ENCODE measurements at places on chromosomes 2 and 18.
A peak's percentile ranks its signal among the peaks of the same experiment; 100 is the strongest.

DNA sequence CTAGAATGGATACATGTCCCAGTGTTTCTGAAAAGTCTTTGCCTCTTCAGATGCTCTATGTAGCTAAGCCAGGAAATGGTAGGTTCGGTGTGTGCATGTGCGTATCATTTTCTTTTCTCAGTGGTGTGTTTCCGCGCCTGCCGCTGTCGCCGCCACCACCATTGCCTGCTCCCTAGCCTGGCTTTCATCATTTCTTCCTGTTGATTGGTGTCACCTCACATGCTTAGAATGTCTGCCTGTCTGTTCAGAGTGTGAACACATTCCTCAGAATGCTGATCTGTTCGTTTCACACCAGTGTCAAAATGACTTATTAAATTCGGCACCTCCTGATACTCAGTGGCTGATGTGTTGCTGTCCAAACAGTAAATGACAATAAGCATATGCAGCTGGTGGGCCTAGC lies 255.2 kb upstream of the SPRED2 start:
- no peak for DNase-seq

DNA sequence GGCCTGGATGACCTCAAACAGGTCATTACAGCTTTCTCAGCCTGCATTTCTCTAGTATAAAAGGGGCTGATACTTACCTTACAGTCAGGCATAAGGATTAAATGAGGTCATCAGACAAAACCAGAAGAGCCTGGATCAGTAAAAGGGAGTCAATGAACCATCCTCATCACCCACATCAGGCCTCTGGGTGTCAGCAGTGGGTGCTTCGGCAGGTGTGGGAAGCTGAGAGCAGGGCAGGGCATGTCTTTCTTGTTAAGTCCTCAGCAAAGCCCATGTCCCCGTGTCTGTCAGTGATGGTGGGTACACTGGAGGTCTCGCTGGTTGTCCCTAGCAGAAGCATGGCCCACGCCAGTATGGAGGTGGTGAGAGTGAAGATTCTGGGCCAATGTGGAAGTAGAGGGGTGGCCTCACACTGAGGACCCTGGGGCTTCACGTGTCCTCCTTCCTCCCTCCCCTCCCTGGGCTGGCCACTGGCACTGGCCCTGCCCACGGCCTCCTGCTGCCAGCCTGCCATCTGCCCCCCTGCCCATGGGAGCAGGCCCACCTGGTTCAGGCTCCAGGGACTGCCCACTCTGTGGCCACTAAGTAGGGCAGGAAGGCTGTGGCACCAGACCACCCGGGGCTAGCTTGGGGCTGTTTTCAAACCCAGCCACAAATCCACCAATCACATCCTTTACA lies 4.4 kb downstream of the ADRA2B start:
- no peak for DNase-seq

DNA sequence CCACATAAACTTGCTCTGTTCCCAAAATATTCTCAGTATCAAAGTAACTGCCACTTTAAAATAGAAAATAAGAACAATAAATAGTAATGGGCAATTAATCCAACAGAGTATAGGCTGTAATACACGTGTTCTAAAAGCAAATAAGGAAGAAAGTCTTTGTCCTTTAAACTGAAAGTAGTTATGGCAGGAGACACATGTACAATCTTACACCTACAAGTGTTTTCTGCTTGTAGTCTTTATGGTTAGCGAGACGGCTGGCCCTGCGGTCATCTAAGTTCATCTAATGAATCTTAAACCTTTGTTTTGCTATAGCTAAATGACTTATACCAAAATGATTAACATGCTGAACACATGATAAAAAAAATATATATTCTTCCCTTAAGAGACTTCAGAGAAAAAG lies 32.4 kb downstream of the CYB5A start:
- DNase-seq: no peak

- no peak for DNase-seq
Observed at GRCh38 chr2:21381421-21381820, 257.7 kb downstream of the TDRD15 start.

DNA sequence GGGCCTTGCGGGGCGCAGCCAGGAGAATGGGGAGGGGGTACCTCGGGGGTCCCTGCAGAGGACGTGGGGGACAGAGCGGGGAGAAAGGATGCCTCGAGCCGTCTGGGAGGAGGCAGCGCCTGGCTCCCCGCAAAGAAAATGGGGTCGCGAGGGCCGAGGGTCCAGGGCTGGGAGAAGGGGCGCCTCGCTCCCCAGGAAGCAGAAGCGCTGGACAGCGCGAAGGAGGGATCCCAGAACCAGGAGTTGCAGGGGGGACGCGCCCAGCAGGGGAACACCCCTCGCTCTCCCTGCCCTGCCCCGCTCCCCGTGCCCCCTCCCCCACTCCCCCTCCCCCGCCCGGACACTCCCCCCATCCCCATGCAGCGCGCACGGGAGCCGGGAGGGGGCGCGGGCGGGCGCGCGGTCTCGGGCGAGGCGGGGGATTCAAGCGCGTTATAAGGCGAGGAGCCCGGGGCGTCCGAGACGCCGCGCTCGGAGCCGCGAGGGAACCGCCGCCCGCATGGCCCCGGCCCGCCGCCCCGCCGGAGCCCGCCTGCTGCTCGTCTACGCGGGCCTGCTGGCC lies at the start of gene ERFE:
Gene ERFE, plus strand, starts transcription at position 462 of the 562 bp plus-strand sequence. Its CDS starts 38 bp downstream, at position 500.
- DNase-seq: peak; percentile 59

GRCh38 chr2:223764796-223765195 lies 72.6 kb downstream of the AP1S3 start:
- no peak for DNase-seq

DNA sequence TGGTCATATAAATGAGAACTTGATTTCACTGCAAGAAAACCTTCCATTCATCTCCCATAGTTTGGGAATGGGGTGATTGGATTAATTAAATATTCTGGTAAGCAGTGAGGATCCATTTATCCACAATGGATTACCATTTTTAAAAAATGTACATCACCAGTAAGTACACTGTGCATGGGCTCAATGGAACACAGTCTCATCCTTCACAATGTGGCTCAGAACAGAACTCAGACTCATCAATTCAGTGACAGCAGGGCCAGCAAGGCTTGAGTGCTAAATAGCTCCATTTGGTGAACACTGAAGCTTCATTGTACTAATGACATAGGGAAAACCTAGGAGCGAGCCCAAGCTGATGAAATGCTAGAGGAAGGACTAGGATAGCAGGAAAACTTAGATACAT lies 223.8 kb downstream of the CMPK2 start:
- DNase-seq: no peak

- no peak for DNase-seq
Observed at GRCh38 chr18:36155851-36156757, 26.4 kb downstream of the ELP2 start.

GRCh38 chr2:71535526-71535925 lies 82.2 kb downstream of the DYSF start:
- no peak for DNase-seq

DNA sequence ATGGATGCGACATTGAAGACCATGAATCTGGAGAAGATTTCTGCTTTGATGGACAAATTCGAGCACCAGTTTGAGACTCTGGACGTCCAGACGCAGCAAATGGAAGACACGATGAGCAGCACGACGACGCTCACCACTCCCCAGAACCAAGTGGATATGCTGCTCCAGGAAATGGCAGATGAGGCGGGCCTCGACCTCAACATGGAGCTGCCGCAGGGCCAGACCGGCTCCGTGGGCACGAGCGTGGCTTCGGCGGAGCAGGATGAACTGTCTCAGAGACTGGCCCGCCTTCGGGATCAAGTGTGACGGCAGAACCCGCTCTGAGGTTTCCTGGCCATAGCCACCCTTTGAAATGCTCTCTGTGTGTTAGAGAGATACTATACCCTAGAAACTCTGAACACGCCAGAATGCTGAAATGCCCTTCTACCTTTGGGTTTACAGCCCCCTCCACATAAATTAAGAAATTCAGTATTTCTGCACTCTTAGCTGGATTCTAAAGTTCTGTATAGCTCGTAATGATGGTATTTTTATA lies 659 bp downstream of the CHMP1B start:
- DNase-seq: no peak

DNA sequence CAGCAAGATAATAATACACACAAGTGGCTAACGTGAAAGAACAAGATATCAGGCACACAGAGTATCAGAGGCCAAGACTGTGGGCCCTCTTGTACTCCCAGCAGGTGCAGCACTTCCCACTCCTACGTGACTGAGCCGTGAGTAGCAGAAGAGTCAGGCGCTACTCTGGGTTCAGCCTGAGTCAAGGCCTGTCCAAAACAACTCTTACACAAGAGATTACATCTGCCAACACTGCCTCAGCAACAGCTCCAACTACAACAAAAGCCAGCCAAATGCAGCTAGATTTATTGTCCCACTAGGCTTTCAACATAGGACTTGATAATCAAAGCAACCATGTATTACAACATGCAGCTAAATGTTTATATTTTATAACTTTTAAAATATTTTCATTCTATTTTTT lies 56.2 kb downstream of the ITSN2 start:
- no peak for DNase-seq

- DNase-seq: no peak
Observed at GRCh38 chr2:7539760-7540159, 622.5 kb downstream of the RNF144A start.

GRCh38 chr2:222318712-222319585 lies 20.2 kb upstream of the PAX3 start:
- DNase-seq: peak; percentile 43

GRCh38 chr2:239149501-239149900 lies 251.3 kb downstream of the HDAC4 start:
- no peak for DNase-seq

DNA sequence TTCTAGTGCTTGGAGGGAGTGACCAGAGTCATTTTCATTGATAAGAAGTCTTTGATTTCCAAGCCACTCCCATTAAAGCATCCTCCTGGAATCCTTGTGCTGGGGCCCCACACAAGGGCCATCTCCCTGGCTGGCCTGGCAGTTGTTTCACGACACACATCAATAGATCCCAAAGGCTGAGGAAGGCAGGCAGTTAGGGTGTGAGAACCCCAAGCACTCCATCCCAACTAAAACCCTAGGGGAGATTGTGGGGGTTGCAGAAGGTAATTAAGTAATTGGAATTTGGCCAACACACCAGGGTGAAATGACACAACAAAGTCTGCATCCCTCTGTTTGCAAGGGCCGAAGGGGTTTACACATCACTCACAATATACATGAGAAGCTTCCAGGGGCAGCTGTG lies 578.1 kb upstream of the SYT4 start:
- DNase-seq: no peak

DNA sequence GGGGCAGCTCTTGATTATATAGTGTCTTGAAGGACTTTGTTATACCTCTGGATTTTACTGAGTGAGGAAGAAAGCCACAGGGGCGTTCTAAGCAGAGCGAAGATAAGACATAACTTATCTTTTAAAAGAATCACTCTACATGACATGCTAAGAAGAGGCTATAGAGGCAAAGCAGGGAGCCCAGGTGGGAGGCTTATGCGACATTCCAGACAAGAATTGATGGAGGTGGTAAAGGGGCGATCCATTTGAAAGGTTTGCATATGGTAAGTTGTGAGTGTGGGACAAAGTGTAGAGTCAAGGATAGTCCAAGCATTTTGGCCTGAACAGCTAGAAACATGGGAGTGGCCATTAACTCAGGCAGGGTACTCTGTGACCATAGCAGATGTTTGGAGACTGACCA lies 49.8 kb downstream of the LYPD6 start:
- DNase-seq: no peak

All from neuronal stem cell (in vitro differentiated cells).